Testis (tissue), 5 donors: ENCODE measurements at places on chromosomes 7 and 10. TPM values are rescaled to one million over a fixed set of nuclear protein-coding genes. Genes with fewer than 3 reads are reported as not detected.
A peak's percentile ranks its signal among the peaks of the same experiment; 100 is the strongest.

CDC14C gene
- 3.8 TPM for total RNA-seq

ASAH2 gene
- total RNA-seq: 5.6 TPM

GPR37 gene
- total RNA-seq: 65.4 TPM

RGR gene
- 3.7 TPM for total RNA-seq

ANKRD30A gene
- 32.1 TPM for total RNA-seq

DNA sequence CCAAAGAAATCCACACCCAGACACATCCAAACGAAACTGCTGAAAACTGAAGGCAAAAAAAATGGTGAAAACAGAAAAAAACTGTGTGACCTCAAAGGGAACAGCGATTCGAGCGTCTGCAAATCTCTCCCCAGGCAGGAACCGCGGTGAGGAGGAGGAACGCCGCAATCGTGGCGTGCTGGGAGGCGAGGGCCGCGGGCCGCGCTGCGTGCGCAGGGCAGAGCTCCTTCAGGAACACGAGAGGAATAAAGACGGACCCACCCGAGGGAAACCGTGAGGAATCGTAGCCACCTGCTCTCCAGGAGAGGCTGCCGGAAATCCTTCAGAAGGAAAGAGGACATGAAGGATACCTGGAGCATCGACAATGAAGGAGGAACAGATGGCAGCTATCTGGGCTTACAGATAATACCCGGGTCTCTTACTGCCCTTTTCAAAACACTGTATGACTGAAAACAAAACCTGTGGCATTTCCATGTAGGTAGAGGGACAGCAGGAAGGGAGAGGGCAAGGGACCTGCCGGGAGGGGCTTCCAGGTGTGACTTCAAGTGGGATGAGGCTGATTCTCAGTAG is 266.0 kb downstream of the MAD1L1 start:
- no peak for DNase-seq

DNA sequence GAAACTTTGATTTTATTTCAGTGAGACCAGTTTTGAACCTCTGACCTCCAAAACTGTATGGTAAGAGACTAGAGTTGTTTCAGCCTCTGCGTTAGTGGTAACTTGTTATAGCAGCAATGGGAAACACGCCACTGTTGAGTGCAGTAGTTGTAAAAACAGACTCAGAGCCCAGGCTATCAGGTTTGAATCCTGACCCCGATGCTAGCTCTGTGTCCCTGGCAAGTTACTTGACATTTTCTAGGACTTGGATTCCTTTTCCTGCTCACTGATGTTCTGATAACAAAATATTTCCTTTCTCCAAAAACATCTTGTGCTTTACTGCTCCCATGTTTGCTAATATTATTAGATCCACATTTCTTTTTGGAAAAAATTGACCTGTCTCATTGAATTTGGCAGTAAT is 131.0 kb downstream of the PLXDC2 start:
- DNase-seq: no peak

DNA sequence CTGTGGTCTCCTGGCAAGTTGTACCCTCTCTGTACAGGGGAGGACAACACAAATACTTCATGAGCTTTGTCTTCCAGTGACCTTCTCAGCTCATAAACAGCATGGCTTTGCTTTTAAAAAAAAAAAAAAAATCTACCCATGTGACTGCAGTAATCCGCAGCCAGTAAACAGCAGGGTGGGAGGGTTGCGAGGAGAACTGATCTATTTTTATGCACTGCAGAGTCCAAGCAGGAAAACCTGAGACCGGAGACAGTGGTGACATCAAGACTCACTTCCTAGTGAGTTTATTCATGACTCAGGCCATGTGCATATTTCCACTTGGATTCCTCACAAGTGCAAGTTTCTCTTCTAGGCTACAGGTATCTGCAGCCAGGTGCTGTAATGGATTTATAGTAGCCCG is 127.9 kb downstream of the NRF1 start:
- DNase-seq: peak; percentile 45

GRCh38 chr7:124387056-124387455 is 354.2 kb upstream of the TMEM229A start:
- no peak for DNase-seq

GRCh38 chr10:29205787-29206186 is 83.1 kb upstream of the LYZL1 start:
- no peak for DNase-seq

- DNase-seq: no peak
These were observed 138.9 kb upstream of the AHR start for GRCh38 chr7:17159500-17160037.

- peak; percentile 68 for DNase-seq
These were observed 4.7 kb upstream of the PLXDC2 start for GRCh38 chr10:19811540-19811939.

GRCh38 chr10:61733358-61733940 is 70.7 kb downstream of the CABCOCO1 start:
- DNase-seq: peak; percentile 49

DNA sequence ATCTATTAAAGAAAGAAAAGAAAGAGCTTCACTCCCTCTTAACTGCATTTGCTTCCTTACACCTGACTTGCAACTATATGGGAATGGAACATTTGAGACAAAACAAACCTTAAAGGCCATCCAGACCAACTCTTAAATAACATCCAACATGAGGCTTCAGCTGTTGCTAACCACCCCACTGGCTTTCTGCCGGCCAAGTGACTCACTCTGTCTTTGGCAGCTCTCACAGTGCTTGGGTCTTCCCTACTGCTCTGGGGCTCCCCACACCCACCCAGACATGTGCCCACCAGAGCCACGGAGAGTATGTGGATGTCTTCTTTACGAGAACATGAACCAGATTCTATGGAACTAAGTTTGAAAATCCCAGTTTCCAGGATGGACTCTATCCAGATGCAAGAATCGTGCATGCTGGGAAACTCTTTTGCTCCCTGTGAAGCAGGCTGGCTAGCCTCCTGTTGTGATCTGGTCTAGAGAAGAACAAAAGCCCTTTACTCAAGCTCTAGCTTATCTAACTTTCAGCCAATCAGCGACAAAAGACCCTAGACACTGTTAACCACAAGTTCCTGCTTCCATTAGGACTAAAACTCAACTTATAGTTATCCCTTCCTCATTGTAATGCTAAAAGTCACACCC is 245.7 kb downstream of the TCERG1L start:
- DNase-seq: no peak

DNA sequence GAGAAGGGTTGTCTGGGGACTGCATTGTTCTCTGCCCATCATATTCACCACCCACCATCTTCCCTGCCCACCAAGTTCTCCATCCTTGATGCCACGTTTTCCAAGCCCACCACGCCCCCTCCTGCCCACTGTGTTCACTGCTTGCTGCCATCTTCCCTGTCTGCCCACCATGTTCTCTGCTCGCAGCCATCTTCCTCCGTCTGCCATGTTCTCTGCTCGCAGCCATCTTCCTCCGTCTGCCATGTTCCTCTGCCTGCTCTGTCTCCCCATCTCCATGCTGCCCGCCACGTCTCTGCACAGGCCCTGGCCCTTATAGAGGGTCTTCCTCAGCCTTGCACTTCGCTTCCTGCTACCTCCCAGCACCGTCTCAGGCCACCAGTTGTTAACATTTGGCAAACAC is 30.0 kb upstream of the ZNF32 start:
- no peak for DNase-seq

- no peak for DNase-seq
These were observed 163.2 kb downstream of the AVL9 start for GRCh38 chr7:32658467-32658869.

DNA sequence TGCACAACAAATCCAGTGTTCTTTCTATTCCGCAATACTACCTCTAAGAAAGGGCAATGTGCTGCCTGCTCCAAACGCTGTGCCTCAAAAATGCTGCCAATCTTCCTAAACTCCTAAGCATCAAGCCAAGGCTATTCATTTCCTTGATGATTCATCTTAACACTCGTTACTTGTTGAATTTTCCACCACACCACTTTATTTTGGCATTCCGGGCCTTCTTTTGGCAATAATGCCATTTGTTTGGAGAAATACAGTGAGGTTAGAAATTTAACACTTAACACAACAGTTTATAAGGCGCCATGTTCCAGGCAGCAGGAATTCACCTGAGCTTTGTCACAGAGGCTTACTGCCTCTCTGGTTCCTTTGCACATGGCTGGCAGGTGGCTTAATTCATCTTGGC is 82.6 kb upstream of the ABCB5 start:
- no peak for DNase-seq

DNA sequence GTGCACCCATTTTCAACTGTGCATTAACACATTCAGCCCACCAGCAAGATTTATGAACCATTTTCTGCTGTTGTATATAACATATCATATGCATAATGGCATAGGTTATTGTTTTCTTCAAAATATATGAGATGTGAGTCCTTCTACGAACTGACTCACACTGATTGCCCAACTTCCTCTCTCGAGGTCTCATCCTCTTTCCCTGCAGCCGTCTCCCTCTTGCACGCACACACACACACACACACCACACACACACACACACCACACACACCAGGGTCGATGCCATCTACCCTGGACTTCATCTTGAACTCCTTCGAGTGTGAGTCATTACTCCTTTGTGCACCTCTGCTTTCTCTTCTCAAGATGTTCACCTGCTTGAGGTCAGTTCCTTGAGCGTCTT is 36.7 kb downstream of the EGFR start:
- no peak for DNase-seq
